ENCODE measurements at places on chromosomes 7 and 10. TPM values are rescaled to one million over a fixed set of nuclear protein-coding genes. Genes with fewer than 3 reads are reported as not detected.

ATOH7 gene
- total RNA-seq: 0.21 TPM

SEMA3A gene
- 5.2 TPM for total RNA-seq

CCL24 gene
- total RNA-seq: not detected

CFAP43 gene
- 0.61 TPM for total RNA-seq

UBE2H gene
- 44.4 TPM for total RNA-seq

ICA1 gene
- total RNA-seq: 0.66 TPM

MOGAT3 gene
- not detected for total RNA-seq

ZNF25 gene
- 2.2 TPM for total RNA-seq

INA gene
- total RNA-seq: 18.6 TPM

AKR1C3 gene
- 1,052 TPM for total RNA-seq

GTPBP4 gene
- total RNA-seq: 99.1 TPM

All from A549 treated with dexamethasone at 1 μM for 4 hours (cell line).